OCI-LY7 (cell line): ENCODE measurements at places on chromosomes 11 and 22. TPM values are rescaled to one million over a fixed set of nuclear protein-coding genes. Genes with fewer than 3 reads are reported as not detected.

GRCh38 chr11:15845261-15845660, 511.1 kb downstream of the SOX6 start:
- no peak for DNase-seq

DNA sequence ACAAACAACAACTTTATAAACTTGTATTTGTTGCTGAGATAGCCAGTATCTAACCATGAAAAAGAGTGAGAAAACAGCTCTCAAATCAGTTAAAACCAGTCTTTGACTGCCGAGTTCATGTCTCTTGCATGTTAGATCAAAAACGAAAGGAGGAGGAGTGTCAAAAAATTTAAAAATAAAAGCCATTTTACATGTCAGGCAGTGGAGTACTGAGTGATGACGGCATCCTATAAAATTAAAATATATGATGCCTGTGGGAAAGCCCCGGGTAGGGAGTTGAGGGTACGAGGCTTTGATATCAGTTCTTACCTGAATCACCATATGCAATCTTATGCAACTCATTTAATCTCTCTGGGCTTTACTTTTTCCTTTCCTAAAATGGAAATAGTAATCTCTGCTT, 117.3 kb downstream of the ETS1 start:
- peak; percentile 44 for DNase-seq

DNA sequence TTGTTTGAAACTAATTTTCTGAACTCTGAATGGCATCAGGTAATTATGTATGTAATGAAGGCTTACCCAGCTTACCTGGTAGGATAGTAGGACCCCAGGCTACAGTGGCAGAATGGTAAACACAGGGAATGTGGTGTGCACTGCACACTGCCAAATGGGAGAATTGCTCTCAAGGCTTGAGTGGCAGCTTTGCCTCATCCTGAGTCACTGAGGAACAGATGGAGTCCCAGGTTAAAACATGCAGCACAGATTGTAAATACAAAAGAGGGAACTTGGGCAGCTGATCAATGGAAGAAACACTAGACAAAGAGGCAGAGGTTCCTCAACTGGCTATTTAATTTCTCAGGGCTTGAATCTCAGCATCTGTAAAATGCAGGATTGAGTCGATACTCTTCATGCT, 24.4 kb downstream of the GPR83 start:
- DNase-seq = no peak

DNA sequence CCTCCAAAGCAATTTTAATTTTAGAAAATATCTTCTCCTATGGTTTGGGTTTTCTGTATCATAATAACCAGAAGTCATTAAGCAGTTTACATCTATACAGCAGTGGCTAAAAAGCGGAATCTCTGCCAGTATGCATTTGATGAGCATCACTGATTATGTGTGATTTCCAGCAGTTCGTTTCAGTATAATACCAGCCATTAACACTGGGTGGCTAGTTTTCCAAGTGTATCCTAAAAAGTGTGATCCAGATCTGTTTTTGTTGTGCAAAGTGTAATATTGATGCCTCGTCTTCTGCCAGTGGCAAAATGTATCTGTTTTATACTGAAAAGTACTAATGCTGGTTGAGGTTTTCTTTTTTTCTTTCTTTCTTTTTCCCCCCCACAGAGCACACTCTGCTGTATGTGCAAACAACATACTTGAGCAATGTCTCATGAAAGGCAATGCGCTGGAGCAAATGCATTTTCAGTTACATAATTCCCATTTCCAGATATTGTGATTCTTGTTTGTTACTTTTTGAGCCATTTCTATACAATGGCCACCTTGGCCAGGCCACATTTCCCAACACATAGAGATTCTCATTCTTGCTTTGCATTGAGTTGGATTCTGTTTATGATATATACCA, 64.2 kb downstream of the SLC36A4 start:
- no peak for DNase-seq

DNA sequence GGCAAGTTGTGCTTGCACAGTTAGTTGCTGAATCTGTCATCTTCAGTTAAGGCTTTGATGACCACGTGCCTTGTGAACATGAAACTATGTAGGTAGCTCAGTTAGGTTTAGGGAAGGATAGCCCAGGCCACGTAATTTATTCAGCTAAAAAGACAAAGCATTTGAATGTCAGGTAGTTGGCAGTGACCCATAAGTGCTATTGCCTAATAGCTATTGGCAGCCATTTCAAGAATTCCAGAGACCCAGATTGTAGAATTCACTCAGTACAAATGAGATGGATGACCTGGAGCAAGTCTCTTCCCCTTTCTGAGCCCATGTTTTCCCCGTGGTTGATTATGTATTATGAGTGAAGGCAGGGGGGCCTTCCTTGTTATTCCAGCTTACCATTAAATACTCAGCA, 265.3 kb upstream of the ANO5 start:
- DNase-seq = no peak

DNA sequence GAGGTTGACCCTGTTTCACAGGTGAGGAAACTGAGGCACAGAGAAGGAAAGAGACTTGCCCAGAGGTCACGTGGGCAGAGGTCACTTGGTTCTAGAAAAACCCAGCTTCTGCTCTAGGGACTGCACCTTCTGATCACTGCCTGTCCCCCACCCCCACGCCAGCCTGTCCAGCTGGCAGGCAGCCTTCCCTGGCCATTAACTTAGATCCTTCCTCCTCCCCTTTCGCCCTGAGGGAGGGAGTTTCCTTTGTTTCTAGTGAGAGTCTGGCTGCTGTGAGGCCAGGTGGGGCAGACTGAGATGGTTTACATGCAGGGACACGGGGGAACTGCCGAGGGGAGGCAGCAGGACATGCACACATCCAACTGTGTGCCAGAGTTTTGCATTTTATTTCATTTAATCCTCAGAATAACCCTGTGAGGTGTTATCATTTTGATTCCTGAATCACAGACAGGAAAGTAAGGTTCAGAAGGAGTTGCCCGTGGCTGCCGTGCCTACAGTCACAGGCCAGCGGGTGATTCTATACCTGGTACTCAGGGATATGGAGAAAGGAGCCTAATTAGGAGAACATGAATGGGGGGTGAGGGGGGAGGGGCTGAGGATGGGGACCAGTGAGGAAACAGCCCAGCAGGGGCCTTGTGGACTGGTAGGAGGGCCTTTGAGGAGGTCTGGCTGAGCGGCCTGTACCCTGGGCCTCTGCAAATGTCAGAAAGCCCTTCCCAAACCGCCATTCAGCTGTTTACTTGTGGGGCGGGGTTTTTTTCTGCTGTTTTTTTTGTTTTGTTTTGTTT, 3.4 kb downstream of the FAM83F start:
- DNase-seq = no peak

DNA sequence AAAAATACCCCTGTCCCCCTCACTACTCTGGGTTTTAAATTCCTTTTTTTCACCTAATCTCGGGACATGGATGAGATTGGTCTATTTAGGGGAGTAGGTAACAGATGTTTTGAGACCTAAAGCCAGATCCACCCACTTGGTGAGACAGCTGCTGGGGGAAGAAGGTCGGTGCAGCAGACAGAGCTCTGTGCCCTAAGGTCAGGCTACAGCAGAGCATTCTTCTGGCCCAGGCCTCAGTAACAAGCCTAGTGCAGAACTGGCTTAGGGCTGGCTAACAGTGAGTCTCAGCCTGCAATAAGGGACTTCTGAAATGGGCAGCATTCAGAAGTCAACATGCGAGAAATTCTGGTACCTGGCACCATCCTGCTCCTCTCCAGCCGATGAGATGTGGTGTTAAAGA, 444.9 kb upstream of the KIRREL3 start:
- DNase-seq = no peak

DNA sequence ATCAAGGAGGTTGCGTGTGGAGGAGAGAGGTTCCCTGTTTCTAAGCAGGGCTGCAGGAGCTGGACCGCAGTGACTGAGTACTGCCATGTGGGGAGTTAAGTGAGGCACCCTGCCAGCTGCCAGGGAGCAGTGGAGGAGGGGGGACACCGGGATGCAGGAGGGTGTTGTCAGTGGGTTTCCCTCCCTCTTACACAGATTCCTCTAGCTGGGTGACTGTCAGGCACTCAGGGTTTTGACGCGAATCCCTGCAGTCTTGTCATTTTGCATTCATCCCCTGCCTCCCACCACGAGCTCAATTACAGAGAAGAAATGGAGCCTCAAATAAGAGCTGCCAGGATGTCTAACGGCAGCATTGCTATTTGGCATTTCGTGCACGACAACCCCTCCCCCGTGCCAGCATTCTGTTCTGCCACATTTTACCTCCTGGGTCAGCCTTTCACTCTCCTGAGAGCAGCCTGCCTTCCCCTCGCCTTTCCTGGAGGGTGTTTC, 119.8 kb upstream of the SORL1-AS1 start:
- DNase-seq = no peak

GPHA2 gene
- total RNA-seq = not detected in 2 replicates

OR6A2 gene
- total RNA-seq = 2.2 and 2.4 TPM in 2 replicates

OSM gene
- total RNA-seq = 0.79 and 0.91 TPM in 2 replicates
